ENCODE measurements at places on chromosomes 5 and 9.
A peak's percentile ranks its signal among the peaks of the same experiment; 100 is the strongest.

- DNase-seq: peak; percentile 99
Measured at GRCh38 chr5:144187699-144188294, 17.1 kb downstream of the KCTD16 start.

DNA sequence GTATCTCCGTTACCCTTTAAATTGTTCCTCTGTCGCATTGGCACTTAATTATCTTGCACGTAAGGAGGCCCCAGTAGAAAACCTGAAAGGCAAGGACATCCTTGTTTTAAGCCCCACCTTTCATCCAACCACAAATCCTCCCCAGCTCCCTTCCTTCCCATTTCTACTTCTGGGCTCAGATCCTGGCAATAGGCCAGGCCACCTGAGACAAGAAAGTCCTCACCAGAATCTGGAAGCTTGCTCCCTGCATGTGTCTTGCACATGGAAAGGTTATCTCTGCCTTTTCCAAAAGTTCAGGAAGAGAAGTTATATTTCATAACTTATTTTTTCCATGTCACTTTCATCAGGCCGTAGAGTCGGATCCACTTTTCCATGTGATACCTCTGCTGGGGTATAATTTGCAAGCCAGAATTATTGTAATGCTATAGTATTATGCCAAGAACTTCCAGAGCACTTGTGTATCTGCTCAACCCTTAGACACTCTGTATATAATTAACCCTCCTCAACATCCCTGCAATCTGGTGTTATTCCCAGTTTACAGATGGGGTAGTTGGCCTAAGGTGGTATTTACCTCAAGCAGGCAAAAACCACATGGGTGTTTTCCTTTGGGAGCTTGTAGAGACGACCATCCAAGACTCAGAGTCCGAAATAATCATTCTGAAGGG is 2.6 kb upstream of the SHB start:
- no peak for DNase-seq

GRCh38 chr9:124752967-124753366 is 18.1 kb downstream of the NR6A1 start:
- peak; percentile 70 for DNase-seq

DNA sequence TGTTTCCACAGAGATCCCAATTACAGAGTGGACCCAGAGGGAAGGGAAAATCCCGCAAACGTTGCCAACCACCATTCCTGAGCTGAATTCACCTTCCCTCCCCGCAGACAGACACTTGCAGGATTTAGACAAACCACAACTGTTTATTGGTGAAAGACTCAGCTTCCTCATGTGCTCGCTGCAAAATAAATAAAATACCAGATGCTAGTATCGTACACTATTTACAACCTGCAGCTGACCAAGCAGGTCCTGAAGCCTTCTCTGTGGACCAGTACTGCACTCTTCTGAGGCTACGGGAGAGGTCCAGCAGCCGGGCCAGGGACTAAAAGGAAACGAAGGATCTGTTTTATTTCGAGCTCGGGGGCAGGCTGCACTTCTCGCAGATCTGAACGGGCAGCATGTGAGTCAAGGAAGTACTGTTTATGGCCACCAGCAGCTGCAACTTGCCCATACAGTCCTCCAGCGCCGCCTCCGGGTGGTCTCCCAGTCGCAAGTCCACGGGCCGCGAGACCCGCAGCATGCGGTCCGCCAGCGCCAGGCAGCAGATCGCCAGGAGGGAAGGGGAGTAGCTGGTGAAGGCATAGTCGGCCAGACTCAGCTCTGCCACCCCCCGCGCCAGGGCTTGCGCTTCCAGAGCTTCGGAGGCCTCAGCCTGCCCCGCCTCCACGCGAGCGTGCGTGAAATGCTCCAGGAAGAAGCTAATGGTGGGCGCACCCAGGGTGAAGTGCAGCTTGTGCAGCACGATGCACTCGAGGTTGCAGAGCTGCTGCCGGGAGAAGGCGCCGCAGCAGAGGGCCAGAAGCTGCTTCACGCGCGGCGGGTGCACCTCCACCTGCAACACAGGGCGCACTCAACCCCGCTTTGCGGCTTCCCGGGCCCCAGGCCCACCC is 2.1 kb downstream of the CCNO start:
- peak; percentile 11 for DNase-seq

DNA sequence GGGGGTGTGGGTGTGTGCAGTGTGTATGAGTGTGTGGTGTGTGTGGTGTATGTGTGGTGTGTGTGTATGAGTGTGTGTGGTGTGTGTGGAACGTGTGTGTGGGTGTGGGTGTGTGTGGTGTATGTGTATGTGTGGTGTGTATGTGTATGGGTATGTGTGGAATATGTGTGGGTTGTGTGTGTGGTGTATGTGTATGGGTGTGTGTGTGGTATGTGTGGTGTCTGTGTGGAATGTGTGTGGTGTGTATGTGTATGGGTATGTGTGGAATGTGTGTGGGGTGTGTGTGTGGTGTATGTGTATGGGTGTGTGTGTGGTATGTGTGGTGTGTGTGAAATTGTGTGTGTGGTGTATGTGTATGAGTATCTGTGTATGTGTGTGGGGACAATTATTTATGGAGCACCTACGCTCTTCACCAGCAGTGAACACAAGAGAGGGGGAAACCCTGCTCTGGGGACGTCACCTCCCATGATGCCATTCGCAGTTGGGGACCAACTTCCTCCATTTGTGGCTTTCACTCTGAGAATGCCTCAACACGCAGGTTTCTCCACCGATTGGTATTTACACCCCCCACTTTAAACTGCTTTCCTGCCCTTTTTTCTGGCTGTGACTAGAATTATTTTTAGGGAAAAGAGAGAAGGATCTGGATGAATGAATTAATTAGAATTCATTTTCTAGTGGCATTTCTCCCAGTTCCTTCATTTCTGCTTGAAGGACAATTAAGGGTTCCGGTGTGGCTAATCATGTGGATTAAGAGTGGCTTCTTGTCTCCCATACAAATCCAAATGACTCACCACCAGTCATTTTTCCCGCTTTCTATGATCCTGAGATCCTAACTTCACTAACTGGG is 238.1 kb downstream of the ROR2 start:
- peak; percentile 58 for DNase-seq

- no peak for DNase-seq
Measured at GRCh38 chr5:118651002-118651401, 337.3 kb downstream of the DTWD2 start.

GRCh38 chr5:1124205-1125029 is 12.6 kb upstream of the SLC12A7 start:
- no peak for DNase-seq

DNA sequence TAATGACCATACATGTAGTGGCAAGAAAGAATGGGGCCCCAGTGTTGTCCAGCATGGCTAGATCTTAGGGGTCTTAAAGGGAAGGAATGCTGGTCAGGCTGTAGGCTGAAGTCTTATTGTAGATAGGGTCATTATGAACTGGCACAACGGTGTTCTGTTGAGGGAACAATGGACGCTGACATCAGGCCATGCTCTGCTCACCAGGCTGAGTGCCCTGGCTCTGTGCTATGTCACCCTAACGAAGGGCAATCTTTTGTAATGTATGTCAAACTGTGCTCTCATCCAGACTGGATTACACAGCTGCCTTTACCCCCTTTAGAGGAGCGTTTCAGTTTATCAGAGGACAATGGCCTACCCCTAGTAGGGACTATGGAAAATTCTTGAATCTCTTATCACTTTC is 14.6 kb upstream of the ZNF608 start:
- no peak for DNase-seq

All from AG10803 (cell line).